ENCODE measurements at places on chromosomes 7 and 10.

GRCh38 chr7:5214641-5215040 lies 24.6 kb downstream of the WIPI2 start:
- no peak for DNase-seq

DNA sequence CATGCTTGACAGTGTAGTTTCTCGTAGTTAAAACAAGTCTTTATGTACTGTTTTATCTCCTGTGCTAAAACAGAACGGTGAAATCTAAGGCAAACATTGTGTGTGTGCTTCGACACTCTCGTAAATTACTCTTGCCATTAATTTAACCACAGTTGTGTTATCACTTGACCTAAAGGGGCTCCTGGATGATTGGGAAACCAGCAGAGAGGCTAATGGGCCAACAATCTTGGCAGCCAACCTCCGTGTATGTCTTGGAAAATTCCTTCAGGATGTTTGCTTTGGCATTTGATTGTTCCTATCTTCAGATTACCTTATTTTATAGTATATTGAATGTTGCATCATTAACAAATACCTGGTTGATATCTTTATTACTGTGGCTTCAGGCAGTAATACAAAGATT lies 409.5 kb downstream of the SDK1 start:
- DNase-seq = no peak

GRCh38 chr7:40492946-40493345 lies 358.1 kb downstream of the SUGCT start:
- no peak for DNase-seq

GRCh38 chr10:117432866-117433265 lies 57.6 kb upstream of the PDZD8 start:
- DNase-seq = no peak

GRCh38 chr7:33156441-33156840 lies 27.1 kb downstream of the BBS9 start:
- DNase-seq = no peak

DNA sequence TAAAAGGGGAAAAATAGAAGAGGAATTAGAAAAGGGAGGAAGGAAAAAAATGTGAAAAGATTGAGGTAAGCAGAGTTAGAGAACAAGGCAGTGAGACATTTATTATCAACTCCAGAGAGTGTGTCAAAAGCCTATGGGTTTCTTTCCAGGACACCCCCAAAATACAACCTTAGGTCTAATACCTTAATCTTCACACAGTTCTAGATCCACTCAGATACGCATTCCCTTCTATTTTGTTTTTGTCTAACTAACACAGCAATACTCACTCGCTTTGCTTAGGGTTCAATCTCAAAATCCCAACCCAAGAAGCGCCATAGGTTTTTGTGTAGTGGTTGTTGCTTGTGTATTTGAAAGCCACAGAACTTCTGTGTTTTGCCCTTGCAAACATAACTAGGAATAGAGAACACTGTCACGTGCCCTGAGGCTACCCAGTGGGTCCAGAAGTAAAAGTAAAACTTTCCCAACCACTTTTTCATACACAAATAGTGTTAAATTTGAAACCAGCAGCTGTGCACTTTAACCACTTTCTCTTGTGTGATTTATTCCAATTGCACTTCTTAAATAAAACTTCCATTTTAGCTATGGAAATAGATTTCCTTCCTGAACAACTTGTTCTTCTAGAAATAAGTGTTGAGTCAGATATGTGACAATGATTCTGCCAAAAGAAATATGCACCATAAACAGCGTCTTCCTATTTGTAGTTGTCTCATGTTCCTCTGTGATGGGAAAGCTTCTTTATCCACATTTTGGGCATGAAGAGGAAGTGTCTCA lies 414.7 kb upstream of the GHITM start:
- DNase-seq = no peak
